Hematopoietic multipotent progenitor cell (in vitro differentiated cells): ENCODE measurements at places on chromosomes 2 and 18. TPM values are rescaled to one million over a fixed set of nuclear protein-coding genes. Genes with fewer than 3 reads are reported as not detected.

- DNase-seq, result no peak
Measured at GRCh38 chr2:225865468-225865867, 466.0 kb downstream of the NYAP2 start.

GRCh38 chr2:118737684-118738083, 109.8 kb downstream of the EN1 start:
- no peak for DNase-seq

GRCh38 chr18:2197946-2198345, 373.4 kb downstream of the METTL4 start:
- no peak for DNase-seq

GRCh38 chr2:202790676-202791075, 80.9 kb downstream of the ICA1L start:
- DNase-seq, result no peak

- no peak for DNase-seq
Measured at GRCh38 chr2:95578539-95578938, 13.3 kb upstream of the TRIM43 start.

DNA sequence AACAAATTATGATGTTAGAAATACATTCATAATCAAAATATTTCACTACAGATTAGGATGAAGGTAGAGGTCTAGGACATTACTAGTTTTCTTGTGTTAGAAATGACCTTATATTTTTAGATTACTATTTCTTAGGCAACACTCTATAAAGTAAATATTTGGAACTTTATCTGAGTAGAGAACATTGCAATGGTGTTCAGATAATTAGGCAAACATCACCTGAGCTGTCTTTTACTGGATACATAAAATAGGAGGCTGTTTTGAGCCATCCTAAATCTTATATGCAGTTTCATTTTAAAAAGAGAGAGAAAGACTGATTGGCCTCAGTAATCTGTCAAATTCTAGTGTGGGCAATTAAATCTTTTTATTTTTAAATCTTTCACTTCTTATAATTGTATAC, 304.6 kb downstream of the ARHGAP15 start:
- no peak for DNase-seq

GRCh38 chr2:231467016-231467545, 2.8 kb upstream of the NCL start:
- DNase-seq, result no peak

- DNase-seq, result no peak
Measured at GRCh38 chr2:166332106-166332505, 43.6 kb downstream of the SCN9A start.

DNA sequence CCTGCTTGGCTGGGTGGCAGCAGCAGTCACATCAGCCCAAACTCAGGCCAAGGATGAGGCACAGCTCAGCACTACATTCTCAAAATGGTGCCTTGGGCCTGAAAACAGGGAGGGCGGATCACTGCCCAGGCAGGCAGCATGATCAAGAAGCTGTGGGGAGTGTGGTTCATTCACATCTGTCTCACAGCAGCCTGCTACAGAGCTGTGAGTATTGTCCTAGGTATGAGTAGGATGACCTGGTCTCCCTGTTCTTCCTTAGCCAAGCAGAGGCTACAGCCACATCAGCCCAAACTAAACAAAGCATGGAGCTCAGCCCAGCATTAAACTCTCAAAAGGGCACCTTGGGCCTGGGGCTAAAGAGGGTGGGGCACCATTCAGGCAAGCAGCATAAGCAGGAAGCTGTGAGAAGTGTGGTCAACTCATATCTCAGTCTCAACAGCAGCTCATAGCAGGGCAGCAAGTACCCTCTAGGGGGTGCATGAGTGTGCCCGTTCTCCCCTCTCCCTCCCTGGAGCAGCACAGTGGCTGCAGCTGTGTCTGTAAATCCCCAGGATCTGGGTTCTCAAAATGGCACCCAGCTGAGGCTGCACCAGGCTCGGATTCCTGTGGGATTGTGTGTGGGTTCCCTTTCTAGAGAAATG, 139.6 kb downstream of the TRABD2A start:
- DNase-seq, result peak; percentile 15

DNA sequence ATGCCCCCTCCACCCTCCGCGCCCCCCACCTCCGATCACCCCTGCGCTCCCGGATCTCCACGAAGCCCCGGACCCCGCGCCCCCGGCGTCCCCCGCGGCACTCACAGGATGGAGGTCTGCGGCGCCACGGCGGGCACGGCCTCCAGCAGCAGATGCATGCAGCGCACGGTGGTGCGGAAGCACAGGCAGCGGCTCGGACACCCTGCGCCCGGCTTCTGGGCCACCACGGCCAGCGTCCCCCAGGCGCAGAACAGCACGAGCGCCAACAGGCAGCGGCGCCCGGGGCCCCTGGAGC, 217 bp downstream of the PXDN start:
- DNase-seq, result peak; percentile 22

DNA sequence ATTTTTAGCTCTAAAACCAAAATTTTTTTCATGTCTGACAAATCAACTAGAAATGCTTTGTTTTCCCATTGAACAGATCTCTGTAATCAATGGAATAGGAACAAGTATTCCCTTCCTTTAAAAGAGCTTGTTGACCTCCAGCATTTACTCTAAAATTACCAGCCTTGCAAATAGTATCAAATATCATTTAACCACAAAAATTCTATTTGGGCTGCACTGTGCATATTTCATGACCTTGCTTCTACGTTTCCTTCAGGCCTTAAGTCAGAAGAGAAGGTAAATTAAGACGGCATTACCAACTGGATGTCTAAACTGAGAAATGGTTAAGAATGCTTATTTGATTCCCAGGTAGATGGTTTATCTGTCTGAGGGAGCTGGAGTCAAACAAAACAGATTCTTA, 33.3 kb upstream of the NRXN1 start:
- no peak for DNase-seq

GRCh38 chr2:188765522-188766470, 208.4 kb upstream of the COL3A1 start:
- no peak for DNase-seq

GRCh38 chr18:23727707-23728493, 38.6 kb downstream of the LAMA3 start:
- no peak for DNase-seq

DNA sequence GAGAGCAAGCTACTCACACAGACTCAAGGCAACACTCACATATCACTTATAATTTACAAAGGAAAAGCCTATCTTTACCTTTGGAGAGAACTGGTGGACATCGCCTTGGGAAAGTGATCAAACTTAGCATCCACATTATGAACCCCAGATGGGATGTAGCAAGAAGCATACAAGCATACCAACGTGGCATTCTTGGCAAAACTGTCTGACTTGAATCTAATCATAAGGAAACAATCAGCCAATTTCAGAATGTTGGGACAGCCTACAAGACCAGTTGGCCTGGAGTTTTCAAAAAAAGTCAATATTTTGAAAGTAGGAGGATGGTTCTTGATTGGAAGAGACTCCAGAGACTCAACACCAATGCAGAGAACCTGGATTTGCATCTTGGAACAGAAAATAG, 79.1 kb upstream of the PMAIP1 start:
- no peak for DNase-seq

GRCh38 chr18:43606795-43607194, 329.5 kb upstream of the SYT4 start:
- no peak for DNase-seq

GRCh38 chr2:15389895-15390294, 171.2 kb downstream of the NBAS start:
- no peak for DNase-seq

DNA sequence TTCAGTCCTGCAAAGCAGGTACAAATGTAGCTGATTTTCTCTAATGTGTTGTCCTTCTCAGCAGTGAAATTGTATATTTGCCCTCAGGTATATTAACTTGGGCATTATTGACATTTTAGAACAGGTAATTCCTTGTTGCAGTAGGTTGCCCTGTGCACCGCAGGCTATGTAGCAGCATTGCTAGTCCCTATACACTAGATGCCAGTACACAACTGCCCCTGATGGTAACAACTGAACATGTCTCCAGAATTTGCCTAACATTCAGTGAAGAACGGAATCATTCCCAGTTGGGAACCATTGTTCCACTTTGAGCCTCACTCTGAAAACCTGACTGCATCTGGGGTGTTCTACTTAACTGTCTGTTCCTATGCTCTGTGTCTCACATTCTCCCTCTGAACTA, 23.1 kb upstream of the TFPI start:
- no peak for DNase-seq

DNA sequence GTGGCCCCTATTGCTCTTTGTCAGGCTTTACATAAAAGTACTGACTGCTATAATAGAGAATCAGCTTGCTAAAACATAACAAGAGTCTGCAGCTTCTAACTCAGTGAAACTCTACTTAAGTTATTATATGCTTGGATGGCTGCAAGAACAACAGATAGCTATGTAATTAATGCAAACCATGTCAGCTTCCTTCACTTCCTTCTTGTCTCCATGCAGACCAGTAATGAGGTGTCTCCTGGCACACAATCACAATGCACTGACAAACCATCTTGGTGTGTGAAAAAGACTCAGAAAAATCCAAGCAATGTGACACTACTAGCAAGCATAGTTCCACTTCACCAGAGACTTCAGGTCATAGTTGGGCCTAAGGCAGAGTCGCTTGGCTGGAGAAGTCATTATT, 2068.9 kb upstream of the PIK3C3 start:
- no peak for DNase-seq

DNA sequence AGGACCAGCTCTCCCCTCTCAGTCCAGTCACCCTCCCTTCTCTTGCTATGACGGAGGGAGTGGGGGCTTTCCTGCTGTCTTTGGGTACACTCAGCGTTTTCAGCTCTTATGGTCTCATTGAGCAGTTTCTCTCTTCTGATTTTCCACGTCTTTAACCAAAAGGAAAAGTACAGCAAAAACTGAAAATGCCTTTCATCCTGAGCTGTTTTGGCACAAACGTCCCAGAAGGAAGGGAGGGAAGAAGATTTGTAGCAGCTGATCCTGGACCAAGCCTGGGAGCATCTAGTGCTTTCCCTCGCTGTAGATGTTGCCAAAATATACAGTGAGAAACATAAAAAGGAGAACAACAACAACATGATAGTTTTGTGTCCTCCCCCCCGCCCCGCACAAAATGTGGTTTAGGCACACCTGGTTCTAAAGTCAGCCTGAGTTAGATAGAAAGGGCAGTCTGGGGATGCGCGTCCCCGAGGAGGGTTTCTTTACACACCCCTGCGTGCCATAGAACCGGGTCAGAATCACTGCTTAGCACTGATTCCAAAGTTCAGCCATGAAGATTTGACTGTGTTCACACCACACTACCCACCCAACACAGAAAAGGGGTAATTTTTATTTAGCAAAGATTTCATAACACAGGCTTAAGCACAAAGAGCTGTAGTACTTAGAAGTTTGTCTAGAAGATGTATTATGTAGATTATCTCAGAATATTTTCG, 53.4 kb downstream of the SLC40A1 start:
- no peak for DNase-seq

DNA sequence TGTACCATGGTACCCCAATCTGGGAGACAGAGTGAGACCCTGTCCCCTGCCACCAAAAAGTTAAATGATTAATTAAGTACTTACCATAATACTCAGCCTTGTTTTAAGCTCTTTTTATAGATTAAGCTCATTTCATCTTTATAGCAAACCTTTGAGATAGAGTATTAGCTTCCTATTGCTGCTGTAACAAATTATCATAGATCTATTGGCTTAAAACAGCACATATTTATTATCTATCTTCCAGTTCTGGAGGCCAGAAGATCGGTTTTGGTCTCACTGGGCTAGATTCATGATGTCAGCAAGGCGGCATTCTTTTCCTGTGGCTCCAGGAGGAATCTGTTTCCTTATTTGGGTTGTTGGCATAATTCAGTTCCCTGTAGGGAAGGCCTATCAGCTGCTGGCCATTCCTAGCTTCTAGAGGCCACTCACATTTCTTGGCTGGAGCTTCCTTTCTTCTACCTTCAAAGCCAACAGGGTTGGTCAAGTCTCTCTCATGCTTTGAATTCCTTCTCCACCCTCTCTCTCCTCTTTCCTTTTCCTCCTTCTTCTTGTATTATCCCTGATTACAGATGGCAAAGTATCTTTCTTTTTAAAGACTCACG, 13.7 kb upstream of the GREB1 start:
- DNase-seq, result no peak

- no peak for DNase-seq
Measured at GRCh38 chr2:70083344-70084156, 3.7 kb upstream of the PCBP1 start.

- no peak for DNase-seq
Measured at GRCh38 chr18:11654736-11655605, 34.1 kb upstream of the GNAL start.

GRCh38 chr18:59912007-59912550, 12.3 kb downstream of the PMAIP1 start:
- DNase-seq, result no peak

- no peak for DNase-seq
Measured at GRCh38 chr18:79746730-79747129, 51.0 kb upstream of the KCNG2 start.

GRCh38 chr2:190512539-190513095, 21.9 kb downstream of the NEMP2 start:
- no peak for DNase-seq

The CYP1B1 gene
- total RNA-seq, result 2.7 TPM

The PLEKHH2 gene
- under 0.01 TPM for total RNA-seq

The SALL3 gene
- total RNA-seq, result not detected

The RMDN2 gene
- total RNA-seq, result 1.1 TPM

The DSG4 gene
- not detected for total RNA-seq

The ZRANB3 gene
- 7.0 TPM for total RNA-seq

The OTX1 gene
- not detected for total RNA-seq

The COX5B gene
- 132 TPM for total RNA-seq

The C2orf80 gene
- not detected for total RNA-seq

The TM4SF20 gene
- not detected for total RNA-seq

The DYSF gene
- total RNA-seq, result 0.81 TPM

The SCN2A gene
- under 0.01 TPM for total RNA-seq

The INHBB gene
- under 0.01 TPM for total RNA-seq

The UXS1 gene
- 40.1 TPM for total RNA-seq
